Breast epithelium (tissue), 4 donors: ENCODE measurements at places on chromosomes 12 and 14. TPM values are rescaled to one million over a fixed set of nuclear protein-coding genes. Genes with fewer than 3 reads are reported as not detected.
A peak's percentile ranks its signal among the peaks of the same experiment; 100 is the strongest.

Gene ARHGEF40
- total RNA-seq: 51.4 TPM

DNA sequence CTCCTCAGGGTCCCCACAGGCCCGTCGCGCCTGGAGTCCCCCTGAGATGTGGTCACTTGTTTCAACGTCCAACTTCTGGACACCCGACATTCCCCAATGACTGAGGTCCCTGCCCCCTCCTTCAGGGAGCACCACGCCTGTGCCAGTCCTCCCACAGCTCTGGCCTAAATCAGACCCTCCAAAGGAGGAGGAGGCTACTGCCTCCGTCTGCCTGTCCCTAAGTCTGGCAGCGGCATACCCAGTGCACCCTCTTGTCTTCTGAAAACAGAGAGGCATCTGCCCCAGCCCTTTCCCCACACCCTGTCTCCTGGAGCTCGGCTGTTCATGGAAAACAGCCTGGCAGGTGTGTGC is 46.2 kb downstream of the TESC start:
- H3K4me3 ChIP-seq: no peak overlapping the region
- H3K36me3 ChIP-seq: no peaks in the 10 kb centered on the region
- H3K27me3 ChIP-seq: no peaks in the 10 kb centered on the region

Gene TMBIM6
- 409 TPM for total RNA-seq

Gene NKX2-8
- total RNA-seq: not detected

GRCh38 chr14:87944987-87945604 is 47.9 kb downstream of the GALC start:
- no peak overlapping the region for H3K4me3 ChIP-seq
- no peak overlapping the region for H3K27ac ChIP-seq
- H3K27me3 ChIP-seq: no peaks in the 10 kb centered on the region
- no peak for DNase-seq
- H3K36me3 ChIP-seq: peaks cover 4% of the 10 kb centered on the region

DNA sequence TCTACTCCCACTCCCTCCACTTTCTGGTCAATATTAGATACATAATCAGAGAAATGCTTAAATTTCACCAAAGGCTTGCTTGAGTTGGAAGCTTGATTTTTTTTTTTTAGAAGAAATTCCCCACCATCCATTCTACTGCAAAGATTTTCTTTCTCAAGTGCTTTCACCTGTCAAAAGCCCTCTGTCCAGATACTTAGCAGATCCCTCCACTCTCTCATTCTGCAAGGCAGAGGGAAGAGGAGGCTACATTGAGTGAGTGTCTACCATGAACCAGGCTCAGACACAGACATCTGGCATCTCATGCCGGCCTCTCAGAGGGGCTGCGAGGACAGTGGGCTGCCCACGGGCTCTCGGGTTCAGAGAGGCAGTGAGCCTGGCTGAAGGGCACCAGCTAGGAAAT is 127.6 kb upstream of the GSC start:
- H3K4me3 ChIP-seq: no peak overlapping the region
- H3K27me3 ChIP-seq: no peaks in the 10 kb centered on the region
- H3K27ac ChIP-seq: no peak overlapping the region
- no peaks in the 10 kb centered on the region for H3K4me1 ChIP-seq
- H3K36me3 ChIP-seq: no peaks in the 10 kb centered on the region

Gene RERG
- total RNA-seq: 126 TPM

- no peaks in the 10 kb centered on the region for H3K36me3 ChIP-seq
- H3K4me1 ChIP-seq: peaks cover 10% of the 10 kb centered on the region
- H3K4me3 ChIP-seq: no peak overlapping the region
These were observed 42.4 kb downstream of the ITPR2 start for GRCh38 chr12:26790645-26790994.

GRCh38 chr14:21096978-21097635 is 1.3 kb downstream of the ZNF219 start:
- H3K4me3 ChIP-seq: peak overlapping the region; percentile 61
- no peaks in the 10 kb centered on the region for H3K27me3 ChIP-seq
- DNase-seq: no peak

Gene JPH4
- 0.96 TPM for total RNA-seq

Gene TNS2
- total RNA-seq: 156 TPM

DNA sequence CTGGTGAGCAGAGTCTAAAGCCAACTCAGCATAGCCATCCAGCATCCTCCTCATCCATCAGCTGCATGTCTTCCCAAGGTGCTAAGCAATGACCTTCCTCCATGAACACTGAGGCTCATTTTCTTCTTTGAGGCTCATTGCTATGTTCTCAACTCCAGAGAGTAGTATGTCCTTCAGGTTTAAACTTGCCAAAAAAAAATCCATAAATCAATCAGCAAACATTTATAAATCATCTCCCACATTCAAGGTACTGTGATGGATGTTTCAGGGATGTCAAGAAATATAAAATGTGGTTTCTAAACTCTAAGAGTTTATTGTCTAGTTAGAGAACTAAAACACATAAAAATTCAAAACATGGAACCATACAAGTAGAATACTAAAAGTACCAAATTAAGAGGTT is 29.8 kb upstream of the MDM1 start:
- no peaks in the 10 kb centered on the region for H3K27me3 ChIP-seq
- H3K4me3 ChIP-seq: no peak overlapping the region
- H3K4me1 ChIP-seq: no peaks in the 10 kb centered on the region
- H3K27ac ChIP-seq: no peak overlapping the region

- no peak overlapping the region for H3K27ac ChIP-seq
- H3K36me3 ChIP-seq: no peaks in the 10 kb centered on the region
- H3K4me3 ChIP-seq: no peak overlapping the region
- H3K4me1 ChIP-seq: no peaks in the 10 kb centered on the region
- no peaks in the 10 kb centered on the region for H3K27me3 ChIP-seq
These were observed 59.6 kb downstream of the DACT1 start for GRCh38 chr14:58697266-58697929.

Gene HELB
- total RNA-seq: 4.0 TPM

- DNase-seq: no peak
- H3K36me3 ChIP-seq: no peaks in the 10 kb centered on the region
These were observed 22.6 kb upstream of the NUDT14 start for GRCh38 chr14:105203701-105204100.

DNA sequence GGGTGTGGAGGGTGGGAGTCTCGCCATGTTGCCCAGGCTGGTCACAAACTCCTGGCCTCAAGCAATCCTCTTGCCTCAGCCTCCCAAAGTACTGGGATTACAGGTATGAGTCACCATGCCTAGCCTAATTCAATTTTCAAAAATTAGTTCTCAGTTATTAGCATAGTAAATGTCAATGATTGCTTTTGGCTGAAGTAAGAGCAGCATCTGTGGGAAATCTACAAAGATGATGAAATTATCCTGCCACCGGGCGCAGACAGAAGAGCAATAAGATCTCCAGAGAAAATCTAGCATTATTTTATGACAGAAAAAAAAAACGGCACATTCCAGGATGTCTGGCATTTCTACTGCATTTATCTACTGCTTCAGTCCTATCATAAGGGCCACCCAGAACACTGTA is 97.9 kb upstream of the DAAM1 start:
- no peaks in the 10 kb centered on the region for H3K36me3 ChIP-seq
- no peak overlapping the region for H3K4me3 ChIP-seq
- H3K4me1 ChIP-seq: no peaks in the 10 kb centered on the region
- DNase-seq: no peak

GRCh38 chr12:39755478-39755877 is 135.9 kb upstream of the ABCD2 start:
- H3K4me1 ChIP-seq: no peaks in the 10 kb centered on the region
- DNase-seq: no peak
- H3K4me3 ChIP-seq: no peak overlapping the region
- no peak overlapping the region for H3K27ac ChIP-seq

DNA sequence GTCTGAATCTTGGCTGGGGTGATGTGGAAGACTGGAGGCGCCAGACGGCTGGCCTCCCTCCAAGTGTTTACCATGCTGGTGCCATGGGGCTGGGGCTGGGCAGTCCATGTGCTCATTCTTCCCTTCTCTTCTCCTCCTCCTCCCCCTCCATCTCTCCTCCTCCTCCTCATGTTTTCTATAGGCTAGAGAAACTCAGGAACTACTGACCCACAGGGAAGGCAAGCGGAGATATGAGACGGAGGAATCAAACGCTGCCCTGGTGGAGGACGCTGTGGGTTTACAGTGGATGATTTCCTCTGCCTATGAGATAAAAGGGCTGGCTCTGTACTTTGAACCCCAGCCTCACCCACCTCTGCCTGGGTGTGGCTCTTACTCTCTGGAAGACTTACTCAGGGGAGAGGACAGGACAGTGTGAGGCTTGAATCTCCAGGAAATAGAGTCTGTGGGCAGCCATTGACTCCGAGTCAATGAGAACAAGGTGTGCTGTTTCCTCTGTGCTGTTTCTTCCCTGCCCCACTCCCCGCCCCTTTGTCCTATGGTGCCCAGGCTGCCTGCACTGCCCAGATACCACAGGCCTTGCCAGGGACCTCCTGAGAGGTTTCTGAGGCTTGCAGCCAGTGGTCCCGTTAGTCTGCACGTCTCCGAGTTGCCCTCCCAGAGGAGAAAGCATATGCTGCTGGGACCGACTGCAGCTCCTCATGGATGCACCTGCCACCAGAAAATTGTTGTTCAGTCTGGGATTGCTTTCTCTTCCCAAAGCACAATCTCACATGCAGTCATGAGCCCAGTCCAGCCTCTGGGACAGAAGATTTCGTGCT is 132.6 kb upstream of the ARHGAP5 start:
- no peak overlapping the region for H3K27ac ChIP-seq
- H3K36me3 ChIP-seq: no peaks in the 10 kb centered on the region
- no peaks in the 10 kb centered on the region for H3K4me1 ChIP-seq
- no peaks in the 10 kb centered on the region for H3K27me3 ChIP-seq
- no peak for DNase-seq
- H3K4me3 ChIP-seq: no peak overlapping the region

GRCh38 chr14:95299271-95299670 is 20.4 kb downstream of the CLMN start:
- no peaks in the 10 kb centered on the region for H3K4me1 ChIP-seq
- H3K36me3 ChIP-seq: no peaks in the 10 kb centered on the region
- no peak for DNase-seq
- no peak overlapping the region for H3K4me3 ChIP-seq
- no peaks in the 10 kb centered on the region for H3K27me3 ChIP-seq
- no peak overlapping the region for H3K27ac ChIP-seq

DNA sequence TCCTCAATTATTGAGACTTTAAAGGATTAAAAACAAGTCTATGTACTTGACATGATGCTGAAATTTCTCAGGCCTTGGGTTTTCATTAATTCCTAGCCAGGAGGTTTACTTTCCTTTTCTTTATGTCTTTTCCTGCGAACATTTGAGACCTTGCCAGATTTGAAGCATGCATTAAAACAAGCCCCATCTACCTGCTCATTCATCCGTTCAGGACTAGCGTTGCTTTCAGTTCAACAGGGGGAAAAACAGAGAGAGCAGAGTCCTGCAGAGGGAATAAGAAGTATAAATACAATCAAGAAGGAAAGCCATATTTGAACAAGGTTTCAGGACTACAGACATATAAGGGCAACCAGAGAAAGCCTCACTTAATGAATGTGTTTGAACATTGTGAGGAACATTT is 542.4 kb downstream of the DIO2 start:
- H3K36me3 ChIP-seq: no peaks in the 10 kb centered on the region
- H3K4me1 ChIP-seq: no peaks in the 10 kb centered on the region
- H3K27me3 ChIP-seq: no peaks in the 10 kb centered on the region
- H3K27ac ChIP-seq: no peak overlapping the region
- no peak overlapping the region for H3K4me3 ChIP-seq
- DNase-seq: no peak

GRCh38 chr14:32710731-32711680 is 227.7 kb upstream of the NPAS3 start:
- no peaks in the 10 kb centered on the region for H3K27me3 ChIP-seq
- no peak overlapping the region for H3K4me3 ChIP-seq
- H3K4me1 ChIP-seq: no peaks in the 10 kb centered on the region

DNA sequence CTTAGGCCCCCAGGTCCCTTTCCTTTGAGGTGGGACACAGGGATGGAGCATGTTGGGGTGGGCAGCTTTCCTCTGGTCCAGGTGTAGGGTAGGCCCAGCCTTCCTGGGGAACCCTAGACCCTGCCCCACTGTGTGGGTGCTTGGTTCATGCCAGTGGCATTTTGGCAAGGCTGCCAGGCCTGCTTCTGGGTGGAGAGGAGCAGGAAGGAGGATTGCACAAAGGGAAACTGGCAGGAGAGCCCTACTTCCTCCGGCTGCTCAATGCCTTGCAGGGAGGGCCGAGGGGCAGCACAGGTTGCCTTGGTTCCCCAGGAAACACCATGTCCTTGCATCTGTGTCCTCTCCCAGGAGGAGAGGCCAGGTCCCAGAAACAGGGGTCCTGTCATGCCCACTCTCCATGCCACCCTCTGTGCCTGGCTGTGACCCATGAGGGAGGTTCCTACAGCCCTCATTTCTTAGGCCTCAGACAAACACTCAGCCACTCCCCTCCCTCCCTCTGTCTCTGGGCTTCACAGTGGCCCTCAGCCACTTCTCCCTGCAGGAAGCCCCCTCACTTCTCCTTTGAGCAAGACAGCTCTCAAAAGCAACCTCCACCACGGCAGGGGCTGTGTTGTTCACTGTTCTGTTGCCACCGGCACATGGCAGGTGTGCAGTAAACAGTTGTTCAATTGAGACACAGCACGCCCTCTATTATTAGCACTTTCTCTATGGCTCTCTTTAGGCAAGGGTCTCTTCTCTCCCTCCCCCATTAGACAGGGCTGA is 6.8 kb upstream of the KRT80 start:
- peaks cover under 1% of the 10 kb centered on the region for H3K4me1 ChIP-seq
- H3K4me3 ChIP-seq: no peak overlapping the region
- no peak for DNase-seq
- no peaks in the 10 kb centered on the region for H3K27me3 ChIP-seq
- H3K36me3 ChIP-seq: no peaks in the 10 kb centered on the region
- H3K27ac ChIP-seq: peak overlapping the region; percentile 73

Gene CDCA3
- 1.8 TPM for total RNA-seq

Gene GARIN6
- not detected for total RNA-seq

DNA sequence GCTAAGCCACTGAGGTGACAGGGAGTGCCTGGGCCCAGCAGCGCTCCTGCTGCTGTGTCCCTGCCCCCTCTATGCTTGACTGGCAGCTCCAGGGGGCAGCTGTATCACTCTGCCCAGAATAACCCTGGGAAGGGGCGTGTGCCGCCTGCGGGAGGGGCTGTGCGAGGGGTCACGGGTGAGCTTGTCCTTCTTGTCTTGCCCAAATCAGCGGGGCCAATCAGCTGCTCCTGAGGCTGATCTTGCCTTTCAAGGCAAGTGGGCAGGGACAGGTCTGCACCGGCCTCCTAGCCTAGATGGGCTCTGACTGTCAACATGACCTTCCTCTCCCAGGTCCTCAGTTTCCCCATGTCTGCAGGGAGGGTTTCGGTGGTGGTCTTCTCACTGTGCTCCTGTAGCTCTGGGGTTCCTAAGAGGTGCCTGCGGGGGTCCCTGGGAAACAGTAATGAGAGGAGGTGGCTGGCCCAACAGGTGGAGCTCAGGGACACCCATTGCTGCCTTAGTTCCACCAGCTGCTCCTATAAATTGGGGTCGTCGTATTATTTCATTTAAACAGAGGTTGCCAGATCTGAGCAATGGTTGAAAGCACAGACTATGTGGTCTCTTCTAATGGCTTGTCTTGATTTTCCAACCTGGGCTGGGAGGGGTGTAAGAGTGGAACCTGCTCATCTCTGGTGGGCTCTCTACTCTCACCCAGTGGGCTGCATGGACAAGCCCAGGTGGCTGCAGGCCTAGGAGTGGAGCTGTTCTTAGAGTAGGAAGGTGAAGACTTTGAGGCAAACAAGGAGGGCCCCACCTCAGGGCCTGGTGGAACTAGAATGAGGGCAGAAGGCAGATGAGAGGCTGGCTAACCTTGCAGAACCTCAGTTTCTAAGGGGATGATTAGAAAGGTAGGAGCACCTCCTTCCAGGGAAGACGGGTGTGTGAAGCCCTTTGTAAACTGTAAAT is 11.7 kb downstream of the RTL1 start:
- H3K36me3 ChIP-seq: no peaks in the 10 kb centered on the region
- H3K27me3 ChIP-seq: peaks cover 5% of the 10 kb centered on the region
- peak; percentile 31 for DNase-seq
- no peak overlapping the region for H3K4me3 ChIP-seq
- no peaks in the 10 kb centered on the region for H3K4me1 ChIP-seq
- H3K27ac ChIP-seq: no peak overlapping the region
